Stimulated activated CD8-positive, alpha-beta memory T cell treated with anti-CD3 and anti-CD28 coated beads, Interleukin-7, amount 100 ng/mL, for 1 hour (primary cell): ENCODE measurements at places on chromosomes 12 and 14.

- no peak for DNase-seq
Measured at GRCh38 chr12:128268379-128268995, 1.5 kb downstream of the TMEM132C start.

DNA sequence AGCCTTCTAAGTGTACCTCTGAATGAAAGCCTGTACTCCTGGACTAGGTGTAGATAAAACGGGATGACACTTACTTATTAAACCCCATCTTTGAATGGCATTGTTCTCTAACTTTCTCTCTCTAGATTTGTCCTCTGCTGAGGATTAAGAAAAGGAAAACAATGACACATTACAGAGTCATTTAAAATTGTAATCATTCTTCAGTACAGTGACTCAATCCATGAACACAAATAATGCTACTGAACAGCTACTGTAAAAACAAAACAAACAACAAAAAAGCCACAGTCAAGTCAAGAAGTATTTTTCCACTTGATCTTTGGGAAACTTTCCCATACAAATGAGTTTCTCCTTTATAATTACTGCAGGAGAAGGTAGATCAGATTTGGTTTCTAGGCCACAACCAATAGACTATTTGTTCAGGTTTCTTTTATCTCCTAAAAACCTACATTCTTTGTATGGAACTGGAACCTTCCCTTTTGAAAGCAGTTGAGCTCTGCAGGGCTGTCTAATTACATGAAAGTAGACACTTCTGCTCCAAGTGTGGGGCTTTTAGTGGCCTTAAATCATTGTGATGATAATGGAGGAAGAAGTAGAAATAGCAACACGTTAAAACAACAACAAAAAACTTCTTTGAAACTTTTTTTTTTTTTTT lies 219.1 kb downstream of the ESR2 start:
- no peak for DNase-seq

DNA sequence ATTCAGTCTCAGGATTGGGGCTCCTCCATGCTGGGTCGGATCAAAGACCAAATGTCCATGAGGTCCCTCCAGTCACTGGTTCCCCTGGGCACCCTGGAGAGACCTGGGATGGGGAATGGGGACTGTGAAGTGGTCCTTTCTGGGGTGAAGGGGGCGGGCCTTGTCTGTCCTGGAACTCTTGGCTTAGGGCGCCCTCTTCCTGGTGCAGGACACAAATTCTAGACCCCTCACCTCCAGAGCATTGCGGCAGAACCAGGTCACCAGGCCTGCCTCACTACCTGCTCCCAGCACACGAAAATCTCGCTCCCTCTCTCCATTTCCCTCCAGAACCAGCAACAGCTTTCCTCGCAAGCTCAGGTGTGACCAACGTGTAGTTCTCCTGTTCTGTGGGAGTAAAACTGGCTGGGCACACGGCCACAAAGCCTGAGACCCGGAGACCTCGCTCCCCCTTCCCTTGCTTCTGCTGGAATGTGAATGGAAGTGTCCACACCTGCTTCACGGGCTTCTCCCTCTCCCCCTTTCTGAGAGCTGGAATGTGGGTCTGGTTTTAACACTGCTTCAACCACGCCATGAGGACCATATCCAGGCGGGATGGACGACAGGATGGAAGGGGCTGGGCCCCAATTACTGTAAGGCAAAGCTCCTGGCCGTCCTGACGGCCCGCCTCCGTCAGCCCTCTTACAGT lies 112.7 kb downstream of the SCARB1 start:
- no peak for DNase-seq

DNA sequence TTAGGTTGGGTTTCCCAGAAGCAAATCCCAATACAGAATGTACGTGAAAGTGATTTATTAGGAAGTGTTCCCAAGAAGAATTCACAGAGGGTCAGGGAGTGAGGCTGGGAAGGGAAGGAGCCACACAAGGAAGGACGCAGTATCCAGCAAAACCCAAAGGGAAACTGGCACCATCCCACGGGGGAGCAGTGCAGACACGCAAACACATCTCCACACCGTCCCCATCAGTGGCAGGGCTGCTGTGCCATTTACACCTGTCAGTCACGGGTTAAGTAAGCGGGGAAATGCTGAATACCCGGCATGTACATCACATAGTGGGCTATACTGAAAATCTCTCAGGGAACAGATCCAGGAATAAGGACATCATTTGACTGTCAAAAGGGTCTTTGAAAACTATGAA lies 93.9 kb downstream of the SLC38A1 start:
- DNase-seq, result no peak

DNA sequence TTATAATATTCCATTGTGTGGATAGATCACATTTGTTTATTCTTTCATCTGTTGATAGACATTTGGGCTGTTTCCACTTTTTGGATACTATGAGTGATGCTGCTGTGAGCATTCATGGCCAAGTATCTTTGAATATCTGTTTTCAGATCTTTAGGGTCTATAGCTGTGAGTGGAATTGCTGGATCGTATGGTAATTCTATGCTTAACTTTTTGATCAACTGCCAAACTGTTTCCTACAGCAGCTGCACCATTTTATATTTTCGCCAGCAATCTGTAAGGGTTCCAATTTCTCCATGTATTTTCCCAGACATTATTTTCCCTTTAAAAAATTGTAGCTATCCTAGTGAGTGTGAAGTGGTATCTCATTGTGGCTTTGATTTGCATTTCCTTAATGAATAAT lies 238.1 kb downstream of the AACS start:
- DNase-seq, result no peak

- DNase-seq, result no peak
Measured at GRCh38 chr12:96233168-96233567, 39.0 kb downstream of the ELK3 start.

- no peak for DNase-seq
Measured at GRCh38 chr14:90053044-90053443, 8.8 kb upstream of the KCNK13 start.

GRCh38 chr12:58745348-58746125 lies 174.8 kb downstream of the LRIG3 start:
- DNase-seq, result no peak

GRCh38 chr12:9184276-9184675 lies 23.9 kb downstream of the PZP start:
- DNase-seq, result no peak

DNA sequence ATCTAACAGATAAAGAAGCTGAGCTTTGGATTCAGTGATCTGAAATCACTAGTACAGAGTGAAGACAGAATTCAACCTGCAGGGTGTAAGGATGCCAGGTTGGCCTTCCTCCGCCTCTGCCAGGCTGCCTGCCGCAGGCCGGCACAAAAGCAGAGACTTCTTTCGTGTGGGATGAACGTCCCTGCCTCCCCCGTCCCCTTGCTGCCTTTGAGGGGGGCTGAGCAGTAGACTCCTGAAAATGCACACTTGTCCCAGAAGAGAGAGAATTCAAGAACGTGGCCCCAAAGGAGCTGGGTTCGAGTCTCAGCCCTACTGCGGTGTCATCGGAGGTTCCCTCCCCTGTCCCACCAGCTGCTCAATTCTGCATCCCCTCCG lies 154.3 kb downstream of the BCL11B start:
- DNase-seq, result no peak

DNA sequence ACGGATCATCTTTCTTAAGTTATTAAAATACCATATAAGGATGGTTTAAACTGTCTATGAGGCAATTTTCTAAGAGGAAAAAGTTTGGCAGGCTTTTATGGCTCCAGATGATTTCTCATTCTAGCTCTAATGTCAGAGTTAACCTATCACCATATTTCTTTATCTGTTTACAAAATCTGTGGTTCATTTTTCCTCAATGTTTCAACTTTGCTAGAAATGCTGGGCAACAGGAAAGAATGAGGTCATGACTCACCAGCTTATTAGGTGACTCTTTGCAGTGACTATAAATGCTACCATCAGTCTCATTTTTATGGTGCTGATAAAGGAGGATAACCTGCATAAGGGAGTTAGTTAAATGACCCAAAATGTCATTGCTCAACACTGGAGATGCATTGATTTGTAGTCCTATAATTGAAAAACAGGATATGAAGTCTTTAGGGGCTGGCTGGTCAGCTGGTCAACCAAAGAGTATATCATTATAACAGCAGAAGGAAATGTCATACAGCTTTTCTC lies 45.3 kb upstream of the RAP1B start:
- no peak for DNase-seq

- no peak for DNase-seq
Measured at GRCh38 chr12:79873201-79873600, 61.7 kb downstream of the PPP1R12A start.

GRCh38 chr12:80178846-80179245 lies 79.5 kb downstream of the OTOGL start:
- no peak for DNase-seq
